Natural killer cell (primary cell): ENCODE measurements at places on chromosomes 3 and 15.

GRCh38 chr3:46479021-46479420 lies 14.3 kb upstream of the LTF start:
- DNase-seq, result no peak

- DNase-seq, result no peak
Observed at GRCh38 chr3:130901463-130902204, 7.8 kb downstream of the ATP2C1 start.

DNA sequence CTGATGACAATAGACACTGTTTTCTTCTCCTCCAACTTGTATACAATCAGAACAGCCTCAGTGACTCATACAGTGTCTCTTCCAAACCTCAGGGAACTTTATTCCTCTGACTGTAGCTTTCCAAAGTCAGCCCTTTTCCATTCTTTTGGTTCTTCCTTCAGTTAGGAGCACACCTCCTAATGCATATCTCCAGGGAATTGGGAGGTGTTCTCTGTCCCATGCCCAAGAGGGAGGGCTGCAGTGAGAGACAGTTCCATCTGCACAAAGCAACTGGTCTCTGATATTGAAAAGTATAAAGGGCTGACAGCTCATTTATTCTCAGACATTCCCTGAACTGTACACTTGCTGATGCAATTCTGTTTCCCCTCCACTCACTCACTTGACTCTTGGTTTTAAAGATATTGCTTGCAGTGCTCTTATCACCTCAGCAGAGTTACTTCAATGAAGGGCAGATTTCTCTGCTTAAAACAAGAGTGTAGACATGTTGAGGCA lies 337.8 kb upstream of the TBC1D5 start:
- no peak for DNase-seq

- DNase-seq, result no peak
Observed at GRCh38 chr15:89389841-89390603, 55.4 kb upstream of the POLG start.

DNA sequence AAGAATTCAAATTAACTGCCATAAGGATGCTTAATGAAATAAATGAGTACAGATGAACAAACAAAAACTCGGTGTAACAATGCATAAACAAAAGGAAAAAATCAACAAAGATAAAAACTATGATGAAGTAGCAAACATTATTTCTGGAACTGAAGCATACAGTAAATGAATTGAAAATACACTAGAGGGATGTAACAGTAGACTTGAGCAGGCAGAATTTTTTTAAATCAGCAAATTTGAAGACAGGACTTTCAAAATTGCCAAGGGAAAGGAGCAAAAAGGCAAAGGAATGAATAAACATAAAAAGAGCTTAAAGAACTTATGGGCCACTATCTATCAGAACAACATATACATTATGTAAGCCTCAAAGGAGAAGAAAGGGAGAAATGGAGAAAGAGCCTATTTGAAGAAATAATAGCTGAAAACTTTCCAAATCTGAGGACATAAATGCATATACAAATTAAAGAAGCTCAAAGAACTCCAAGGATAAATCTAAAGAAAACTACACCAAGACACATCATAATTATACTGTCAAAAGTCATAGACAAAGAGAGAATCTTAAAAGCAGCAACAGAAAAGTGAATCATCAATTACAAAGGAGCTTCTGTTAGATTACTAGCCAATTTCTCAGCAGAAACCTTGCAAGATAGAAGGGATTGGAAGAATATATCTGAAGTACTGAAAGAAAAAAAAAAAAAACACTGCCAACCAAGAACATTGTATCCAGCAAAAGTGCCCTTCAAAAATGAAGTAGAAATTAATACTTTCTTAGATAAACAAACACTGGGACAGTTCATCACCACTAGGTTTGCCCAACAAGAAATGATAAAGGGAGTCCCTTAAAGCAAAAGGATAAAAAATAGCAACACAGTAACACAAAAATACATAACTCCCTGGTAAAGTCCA lies 15.5 kb downstream of the TOP2B start:
- no peak for DNase-seq
